OCI-LY7 (cell line): ENCODE measurements at places on chromosomes 11 and 22.
A peak's percentile ranks its signal among the peaks of the same experiment; 100 is the strongest.

DNA sequence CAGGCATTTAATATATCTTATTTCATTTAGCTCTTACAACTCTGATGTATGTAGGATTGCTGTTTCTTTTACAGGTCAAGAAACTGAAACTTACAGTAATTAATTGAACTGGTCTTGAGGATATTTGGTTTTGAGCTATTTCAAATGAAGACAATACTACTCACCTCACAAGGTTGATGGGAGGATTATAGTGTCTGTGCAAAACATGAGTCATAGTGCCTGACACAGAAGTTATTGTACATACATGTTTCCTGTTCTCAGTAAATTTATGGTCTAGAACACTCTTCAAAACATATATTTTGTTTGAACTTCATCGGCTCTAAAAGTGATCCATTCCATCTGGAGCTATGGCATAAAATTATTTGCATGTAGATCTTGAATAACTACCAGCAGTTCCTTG lies 61.9 kb downstream of the CECR2 start:
- DNase-seq, result no peak

GRCh38 chr11:2083411-2083810 lies 55.8 kb downstream of the IGF2 start:
- DNase-seq, result no peak

GRCh38 chr11:71283971-71284441 lies 31.6 kb upstream of the SHANK2 start:
- no peak for DNase-seq

DNA sequence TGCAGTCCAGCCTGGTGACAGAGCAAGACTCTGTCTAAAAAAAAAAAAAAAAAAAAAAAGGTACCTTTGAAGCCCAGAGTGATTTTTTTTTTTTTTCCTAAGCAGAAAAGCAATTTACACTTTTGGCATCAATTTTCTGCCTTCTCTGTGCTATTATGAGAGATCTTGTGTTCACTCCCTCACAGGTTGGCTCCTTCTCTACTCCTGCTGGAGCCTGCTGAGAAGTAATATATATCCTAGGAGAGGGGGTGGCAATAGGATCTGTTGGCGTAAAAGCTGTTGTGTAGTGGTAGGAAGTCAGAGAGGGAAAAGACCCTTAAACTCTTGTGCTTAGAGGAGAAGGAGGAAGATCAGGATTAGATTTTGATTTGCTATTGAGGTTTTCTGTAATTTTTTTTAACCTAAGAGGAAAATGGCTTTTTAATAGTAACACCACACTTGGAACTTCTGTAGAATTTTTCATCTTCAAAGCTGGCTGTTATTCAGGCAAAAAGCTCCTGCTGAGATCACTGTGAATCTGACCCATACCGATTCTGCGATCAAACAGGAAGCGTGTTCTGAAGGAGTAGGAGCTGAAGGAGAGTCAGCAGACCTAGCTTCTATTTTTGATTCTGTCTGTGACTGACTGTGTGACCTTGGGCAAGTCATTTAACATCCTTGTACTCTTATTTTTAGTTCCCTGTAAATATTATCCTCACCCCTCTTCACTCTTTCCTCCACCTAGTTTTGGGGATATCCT lies 77.7 kb downstream of the TRIM44 start:
- DNase-seq, result no peak

DNA sequence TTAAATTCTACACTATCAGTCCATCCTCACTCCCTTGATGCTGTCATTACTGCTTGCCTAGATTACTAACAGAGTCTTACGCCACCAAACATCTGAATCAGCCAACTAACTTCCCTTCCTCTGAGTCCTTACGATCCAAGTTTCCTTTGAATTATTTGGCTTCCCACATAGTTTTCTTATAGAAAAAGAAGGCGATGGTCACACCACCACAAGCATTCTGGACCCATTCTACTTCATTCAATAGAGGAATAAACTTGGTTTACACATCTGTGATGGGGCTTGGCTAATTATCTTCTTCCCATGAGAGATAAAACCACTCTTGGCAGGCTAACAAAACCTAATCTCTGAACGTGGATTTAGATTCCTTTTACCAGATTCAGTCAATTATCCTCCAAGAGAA lies 35.0 kb downstream of the INTS4 start:
- DNase-seq, result no peak

GRCh38 chr22:25475257-25476022 lies 89.0 kb upstream of the GRK3 start:
- no peak for DNase-seq

GRCh38 chr11:18650859-18651557 lies 16.9 kb upstream of the SPTY2D1 start:
- DNase-seq, result peak; percentile 60

GRCh38 chr11:62146476-62147200 lies 22.8 kb downstream of the INCENP start:
- DNase-seq, result no peak

DNA sequence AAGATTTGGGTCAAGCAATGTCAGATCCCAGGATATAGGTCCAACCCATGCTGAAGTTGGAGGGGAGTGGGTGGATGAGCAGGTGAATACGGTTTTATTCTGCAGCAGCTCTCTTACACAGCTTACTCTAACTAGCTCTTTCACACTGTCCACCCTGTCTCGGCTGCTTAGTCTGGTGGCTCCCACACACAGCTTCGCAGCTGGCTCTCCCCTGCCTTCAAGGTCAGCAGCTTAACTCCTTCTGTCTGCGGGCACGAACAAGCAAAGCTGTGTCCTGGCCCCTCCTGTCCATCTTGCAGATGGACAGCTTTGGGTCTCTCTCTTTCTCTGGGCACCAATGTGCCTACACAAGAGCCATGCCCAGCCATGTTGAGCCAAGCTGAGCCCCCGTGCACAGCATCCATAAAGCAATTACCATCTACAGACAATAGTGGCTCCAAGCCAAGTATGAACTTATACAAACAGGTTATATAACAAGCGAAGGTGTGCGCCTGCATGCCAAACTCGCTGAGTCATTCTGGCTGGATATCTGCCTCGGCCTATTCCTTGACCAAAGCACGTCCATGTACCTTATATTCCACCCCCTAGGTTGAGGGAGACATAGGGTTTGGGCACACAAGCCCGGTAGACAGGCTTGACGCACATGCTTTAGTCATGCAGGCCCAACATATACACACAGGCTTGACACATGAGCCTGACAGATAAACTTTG lies 1307.8 kb upstream of the RAG2 start:
- no peak for DNase-seq

GRCh38 chr11:64019106-64020037 lies 16.4 kb upstream of the FLRT1 start:
- no peak for DNase-seq

- DNase-seq, result no peak
Observed at GRCh38 chr11:120514541-120515121, 3.1 kb downstream of the GRIK4 start.

DNA sequence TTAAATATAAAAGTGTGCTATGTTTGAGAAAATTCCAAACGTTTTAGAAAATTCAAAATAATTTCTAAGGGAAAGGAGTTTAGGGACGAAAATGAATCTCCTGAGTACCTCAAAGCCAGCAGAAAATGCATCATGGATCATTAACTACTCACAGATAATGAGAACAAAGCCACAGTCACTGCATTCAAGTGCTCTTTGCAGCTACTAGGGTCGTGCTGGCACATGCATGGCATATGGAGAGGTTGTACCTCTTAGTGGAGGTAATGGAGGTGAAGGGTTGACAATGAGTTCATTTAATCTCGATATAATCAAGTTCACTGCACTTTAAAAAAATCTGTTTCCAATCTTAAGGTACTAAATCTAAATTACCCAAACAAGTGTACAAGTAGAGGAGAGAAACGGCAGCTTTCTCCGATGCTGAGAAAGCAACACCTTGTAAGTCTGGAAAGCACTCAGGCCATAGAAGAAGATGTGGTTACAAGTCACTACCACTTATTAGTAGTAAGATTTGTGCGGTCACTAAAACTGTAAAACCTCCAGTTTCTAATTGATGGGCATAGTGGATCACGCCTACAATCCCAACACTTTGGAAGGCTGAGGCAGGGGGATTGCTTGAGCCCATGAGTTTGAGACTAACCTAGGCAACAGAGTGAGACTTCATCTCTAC lies 261.1 kb upstream of the ANO3 start:
- DNase-seq, result no peak

- DNase-seq, result peak; percentile 86
Observed at GRCh38 chr22:46774253-46774979, 12.0 kb downstream of the TBC1D22A start.

GRCh38 chr22:44664149-44664548 lies 37.9 kb upstream of the PRR5 start:
- DNase-seq, result no peak

- DNase-seq, result no peak
Observed at GRCh38 chr22:23781511-23782183, 5.1 kb upstream of the SMARCB1 start.

GRCh38 chr11:124195189-124195734 lies 12.1 kb downstream of the OR10D3 start:
- DNase-seq, result peak; percentile 56

GRCh38 chr22:39984006-39984405 lies 10.7 kb upstream of the FAM83F start:
- DNase-seq, result no peak

- DNase-seq, result no peak
Observed at GRCh38 chr22:48054596-48054995, 1292.1 kb downstream of the TBC1D22A start.

- no peak for DNase-seq
Observed at GRCh38 chr11:68311160-68312116, 953 bp upstream of the LRP5 start.

- DNase-seq, result no peak
Observed at GRCh38 chr11:394034-394857, at the start of gene PKP3. Gene PKP3, plus strand, starts transcription at chr11:394209. Its CDS starts 84 bp downstream, at chr11:394293.

GRCh38 chr22:23622634-23623033 lies 9.5 kb downstream of the DRICH1 start:
- DNase-seq, result no peak

- no peak for DNase-seq
Observed at GRCh38 chr22:38153821-38154562, 27.6 kb downstream of the PLA2G6 start.

GRCh38 chr11:70549796-70550195 lies 151.5 kb downstream of the CTTN start:
- DNase-seq, result no peak

DNA sequence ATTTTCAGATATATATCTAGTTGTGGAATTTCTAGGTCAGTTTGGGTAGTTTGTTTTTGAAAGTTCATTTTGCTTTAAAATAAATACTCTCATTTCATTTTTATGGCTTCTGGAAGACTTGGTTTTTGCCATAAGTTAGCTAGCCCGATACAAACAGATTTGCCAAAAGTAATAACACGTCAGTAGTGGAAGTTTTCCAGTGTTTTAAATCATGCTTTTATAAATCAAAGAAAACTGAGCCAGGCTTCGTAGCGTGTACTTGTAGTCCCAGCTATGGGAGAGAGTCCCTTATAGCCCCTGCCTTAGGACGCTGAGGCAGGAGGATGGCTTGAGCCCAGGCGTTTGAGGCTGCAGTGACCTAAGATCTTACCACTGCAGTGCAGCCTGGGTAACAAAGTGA lies 21.7 kb upstream of the MICALL1 start:
- DNase-seq, result no peak

GRCh38 chr11:28243061-28243460 lies 134.9 kb downstream of the METTL15 start:
- DNase-seq, result no peak

GRCh38 chr22:37260155-37260795 lies 16.2 kb upstream of the RAC2 start:
- no peak for DNase-seq

GRCh38 chr11:68342459-68343158 lies 30.2 kb downstream of the LRP5 start:
- no peak for DNase-seq

DNA sequence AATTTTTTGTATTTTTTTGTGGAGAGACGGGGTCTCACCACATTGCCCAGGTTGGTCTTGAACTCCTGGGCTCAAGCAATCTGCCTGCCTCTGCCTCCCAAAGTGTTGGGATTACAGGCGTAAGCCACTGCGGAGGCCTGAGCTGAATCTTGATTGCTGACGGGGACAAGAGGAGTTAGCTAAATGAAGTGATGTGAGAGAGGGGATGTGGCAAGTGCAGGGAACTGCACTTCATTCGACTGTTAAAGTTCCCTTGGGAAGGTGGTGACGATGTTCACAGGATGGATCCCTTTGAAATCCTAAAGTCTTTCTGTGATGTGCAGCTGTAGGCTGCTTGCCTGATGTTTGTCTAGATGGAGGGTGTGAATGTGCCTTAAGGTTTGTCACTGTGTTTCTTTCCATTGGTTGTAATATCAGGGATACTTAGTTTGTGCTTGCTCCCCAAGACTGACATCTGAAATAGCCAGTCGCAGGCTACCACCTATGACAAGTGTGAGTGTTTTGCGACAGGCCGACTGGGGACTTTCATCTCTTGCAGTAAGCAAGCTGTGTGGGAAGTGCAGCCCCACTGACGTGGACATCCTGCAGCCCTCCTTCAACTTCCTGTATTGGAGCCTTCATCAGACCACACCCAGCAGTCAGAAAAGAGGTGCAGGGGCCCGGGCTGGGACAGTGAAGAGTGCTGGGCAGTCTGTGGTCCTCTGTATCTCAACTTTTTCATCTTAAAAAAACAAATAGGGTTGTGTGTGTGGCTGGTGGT lies 19.6 kb upstream of the CCDC134 start:
- DNase-seq, result peak; percentile 78

GRCh38 chr11:27022659-27023251 lies 17.9 kb upstream of the BBOX1 start:
- no peak for DNase-seq

DNA sequence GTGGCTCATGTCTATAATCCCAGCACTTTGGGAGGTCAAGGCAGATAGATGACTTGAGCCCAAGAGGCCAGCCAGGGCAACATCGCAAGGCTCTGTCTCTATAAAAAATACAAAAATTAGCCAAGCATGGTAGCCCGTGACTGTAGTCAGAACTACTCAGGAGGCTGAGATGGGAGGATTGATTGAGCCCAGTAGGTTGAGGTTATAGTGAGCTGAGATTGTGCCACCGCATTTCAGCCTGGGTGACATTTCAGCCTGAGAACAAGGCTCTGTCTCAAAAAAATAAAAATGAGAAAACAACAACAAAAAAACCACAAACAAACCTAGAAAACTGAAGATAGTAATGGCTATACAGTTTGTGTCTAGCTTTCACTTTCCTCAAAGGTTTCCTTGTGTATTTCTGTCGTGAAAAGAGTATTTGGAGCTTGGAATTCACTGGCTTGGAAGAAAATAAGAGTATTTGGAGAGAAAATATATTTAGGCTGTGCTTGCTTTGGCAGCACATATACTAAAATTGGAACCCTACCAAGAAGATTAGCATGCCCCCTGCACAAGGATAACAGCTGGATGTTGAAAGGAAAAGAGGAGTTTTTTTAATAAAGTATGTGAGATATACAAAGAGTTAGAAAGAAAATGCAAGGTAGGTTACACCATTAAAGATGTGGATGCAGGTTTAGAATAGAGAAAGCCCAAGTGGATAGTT lies 3.9 kb upstream of the BIRC3 start:
- DNase-seq, result peak; percentile 30

- no peak for DNase-seq
Observed at GRCh38 chr22:37220543-37220981, 8.3 kb upstream of the SSTR3 start.

DNA sequence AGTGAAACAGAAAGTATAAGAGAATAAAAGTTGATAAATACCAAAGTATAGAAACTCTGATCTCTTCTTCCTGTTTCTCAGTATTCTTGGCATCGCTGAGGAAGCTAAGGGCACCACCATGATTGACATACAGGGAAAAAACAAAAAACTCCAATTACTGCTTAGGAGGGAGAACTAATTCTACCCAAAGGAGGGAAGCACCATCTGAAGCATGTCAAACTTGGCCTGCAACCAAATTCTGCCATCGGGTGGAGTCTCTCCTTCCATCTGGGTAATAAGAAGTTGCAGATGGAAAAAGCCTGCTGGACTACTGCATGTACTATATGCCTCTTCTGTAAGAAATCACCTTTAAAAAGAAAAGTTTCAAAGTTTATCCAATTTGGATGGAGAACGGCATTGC lies 30.5 kb upstream of the PPP2R1B start:
- no peak for DNase-seq
